ENCODE measurements at places on chromosomes 4 and X.

- no peak for DNase-seq
These were observed 12.2 kb upstream of the MCF2 start for GRCh38 chrX:139720136-139720535.

- DNase-seq, result no peak
These were observed 186.1 kb upstream of the CASK start for GRCh38 chrX:42109428-42109827.

DNA sequence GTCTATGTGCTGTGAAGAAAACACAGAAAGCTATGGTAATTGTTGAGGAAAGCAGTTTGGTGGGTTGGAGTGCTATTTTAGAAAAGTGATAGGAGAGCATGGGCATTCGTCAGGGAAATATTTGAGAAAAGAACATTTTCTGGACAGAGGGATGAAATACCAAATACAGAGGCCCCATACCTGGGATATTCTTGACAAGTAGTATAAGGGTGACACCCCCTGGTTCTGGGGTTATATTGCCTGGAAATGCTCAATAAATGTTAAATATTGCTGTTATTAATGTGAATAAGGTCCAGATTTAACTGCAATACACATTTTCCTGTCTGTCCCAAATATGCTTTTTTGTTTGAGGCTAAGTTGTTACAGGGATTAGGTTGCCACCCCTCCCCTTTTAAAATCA, 42.9 kb downstream of the WWC2 start:
- no peak for DNase-seq

- no peak for DNase-seq
These were observed 133.0 kb upstream of the TMLHE start for GRCh38 chrX:155745792-155746191.
